RPMI8226 (cell line): ENCODE measurements at places on chromosomes 3 and 15.

GRCh38 chr3:38618343-38618742 is 31.1 kb downstream of the SCN5A start:
- DNase-seq, result no peak

DNA sequence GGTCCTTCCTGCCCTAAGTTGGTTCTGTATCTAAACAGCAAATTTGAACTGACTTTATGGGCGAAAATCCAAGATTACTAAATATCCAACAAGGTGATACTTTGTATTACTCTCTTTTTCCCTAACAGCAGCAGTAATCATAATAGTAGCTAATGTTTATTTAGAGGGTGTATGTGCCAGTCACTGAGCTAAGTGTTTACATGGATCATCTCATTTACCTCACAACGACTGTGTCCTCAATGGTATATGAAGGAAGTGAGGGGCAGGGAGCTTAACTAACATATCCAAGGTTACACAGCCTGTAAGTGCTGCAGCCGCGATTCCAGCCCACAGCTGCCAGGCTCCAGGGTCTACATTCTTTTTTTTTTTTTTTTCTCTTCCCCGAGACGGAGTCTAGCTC is 10.3 kb upstream of the LRRC34 start:
- DNase-seq, result no peak

GRCh38 chr15:61742591-61742990 is 317.7 kb downstream of the VPS13C start:
- DNase-seq, result no peak

DNA sequence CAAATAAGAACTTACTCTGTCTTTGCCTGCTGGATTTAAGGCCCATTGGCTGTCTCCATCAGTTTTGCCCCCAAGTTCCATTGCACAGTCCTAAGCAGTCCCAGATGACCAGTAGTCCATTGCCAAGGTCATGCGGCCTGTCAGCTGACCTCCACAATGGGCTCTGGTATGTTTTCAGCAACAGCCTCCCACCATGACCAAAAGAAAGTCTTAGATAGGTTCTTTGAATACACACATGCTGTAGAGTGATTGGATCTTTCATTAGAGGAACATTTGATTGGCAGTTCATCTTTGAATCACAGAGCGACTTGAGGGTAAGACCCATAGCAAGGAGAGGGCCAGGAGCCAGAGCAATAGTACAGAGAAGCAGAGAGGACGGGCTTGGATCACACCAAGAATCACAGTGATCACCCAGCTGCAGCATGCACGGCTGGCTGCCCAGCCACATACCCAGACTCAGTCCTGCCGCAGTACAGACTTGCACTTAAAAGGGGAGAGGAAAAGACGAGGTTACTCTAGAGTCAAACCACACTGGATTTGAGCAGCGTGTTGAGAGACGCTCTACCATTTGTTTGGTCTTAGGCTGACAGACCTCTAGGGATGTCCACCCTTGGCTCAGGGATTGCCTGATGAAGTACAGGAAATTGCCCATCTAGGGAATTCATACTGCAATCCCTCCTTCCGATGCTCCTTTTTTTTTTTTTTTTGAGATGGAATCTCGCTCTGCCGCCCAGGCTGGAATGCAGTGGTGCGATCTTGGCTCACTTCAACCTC is 50.4 kb downstream of the APH1B start:
- no peak for DNase-seq

DNA sequence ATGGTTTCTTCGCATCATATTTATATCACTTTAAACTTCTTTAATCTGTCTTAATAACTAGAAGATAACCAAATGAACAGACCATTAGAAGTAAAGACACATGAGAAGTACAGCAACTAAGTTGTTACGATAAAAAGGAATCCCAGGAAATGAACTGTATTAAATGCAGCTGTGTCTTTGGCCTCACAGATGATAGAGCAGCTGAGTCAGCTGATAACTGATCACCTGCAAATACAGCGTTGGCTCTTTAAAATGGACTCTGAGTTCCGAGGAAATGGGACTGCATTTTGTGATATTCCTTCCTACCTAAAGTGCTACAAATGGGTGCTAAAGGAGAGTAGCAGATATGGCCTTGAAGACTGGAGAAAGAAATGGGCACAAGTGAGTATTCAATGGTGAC is 121.0 kb upstream of the C15orf61 start:
- DNase-seq, result no peak

- peak; percentile 37 for DNase-seq
Observed at GRCh38 chr3:148075771-148076716, 621.7 kb upstream of the AGTR1 start.

- no peak for DNase-seq
Observed at GRCh38 chr3:13023235-13023970, 49.8 kb downstream of the IQSEC1 start.

- peak; percentile 64 for DNase-seq
Observed at GRCh38 chr3:47225310-47225906, 57.2 kb downstream of the KIF9 start.

DNA sequence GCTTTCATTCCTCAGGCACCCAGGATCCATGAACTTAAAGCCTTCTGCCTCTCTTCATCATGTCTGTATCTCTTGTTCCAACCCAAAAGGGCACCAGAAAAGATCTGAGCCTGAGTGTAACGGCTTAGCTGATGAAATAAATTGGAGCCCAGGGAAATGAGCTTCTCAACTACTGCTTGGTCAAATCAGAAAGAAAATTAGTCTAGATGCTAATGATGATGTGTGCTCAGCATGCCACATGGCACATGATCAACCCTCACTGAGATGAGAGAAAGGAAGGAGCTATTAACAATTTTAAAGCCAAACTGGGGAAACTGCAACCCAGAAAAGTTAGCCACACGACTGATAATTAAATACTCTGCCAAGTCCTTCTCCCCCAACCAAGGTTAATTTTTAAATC is 325.7 kb downstream of the CNTN3 start:
- DNase-seq, result no peak

DNA sequence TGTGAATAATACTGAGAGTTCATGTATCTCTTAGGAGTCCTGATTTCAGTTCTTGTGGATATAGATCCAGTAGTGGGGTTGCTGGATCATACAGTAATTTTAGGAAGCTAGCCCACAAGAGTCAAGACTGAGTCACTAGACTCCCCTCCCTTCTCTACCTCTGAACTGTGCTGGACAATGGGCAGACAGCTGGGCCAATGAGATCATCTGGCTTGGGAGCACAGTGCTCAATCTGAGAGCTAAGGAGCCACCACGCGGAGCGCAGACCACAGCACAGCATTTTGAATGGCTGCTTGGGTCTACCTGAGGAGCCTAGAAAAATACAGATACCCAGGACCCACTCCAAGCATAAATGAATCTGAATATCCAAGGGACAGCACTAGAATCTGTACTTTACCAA is 32.5 kb downstream of the WNT5A start:
- DNase-seq, result no peak

GRCh38 chr15:87672309-87673288 is 583.9 kb downstream of the NTRK3 start:
- DNase-seq, result no peak

DNA sequence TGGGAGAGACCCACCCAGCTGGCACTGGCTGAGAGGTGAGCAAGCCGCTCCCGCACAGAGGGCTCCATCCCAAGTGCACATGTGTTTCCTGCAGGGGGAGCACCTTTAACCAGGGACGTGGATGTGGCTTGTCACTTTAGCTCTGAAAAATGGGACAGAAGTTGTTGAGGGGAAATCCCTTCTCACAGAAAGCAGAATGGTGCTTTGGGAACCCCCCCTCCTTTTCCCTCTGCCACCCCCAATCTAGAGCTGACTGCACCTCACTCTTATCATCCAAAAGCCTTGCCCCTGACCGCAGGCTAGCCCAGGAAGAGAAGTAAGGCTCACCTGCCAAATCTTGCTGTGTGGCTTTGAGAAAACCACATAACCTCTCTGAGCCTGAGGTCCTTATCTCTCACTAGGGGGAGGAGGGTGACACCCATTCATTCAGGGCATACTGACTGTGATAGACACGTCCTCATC is 77.9 kb downstream of the RPN1 start:
- peak; percentile 48 for DNase-seq

DNA sequence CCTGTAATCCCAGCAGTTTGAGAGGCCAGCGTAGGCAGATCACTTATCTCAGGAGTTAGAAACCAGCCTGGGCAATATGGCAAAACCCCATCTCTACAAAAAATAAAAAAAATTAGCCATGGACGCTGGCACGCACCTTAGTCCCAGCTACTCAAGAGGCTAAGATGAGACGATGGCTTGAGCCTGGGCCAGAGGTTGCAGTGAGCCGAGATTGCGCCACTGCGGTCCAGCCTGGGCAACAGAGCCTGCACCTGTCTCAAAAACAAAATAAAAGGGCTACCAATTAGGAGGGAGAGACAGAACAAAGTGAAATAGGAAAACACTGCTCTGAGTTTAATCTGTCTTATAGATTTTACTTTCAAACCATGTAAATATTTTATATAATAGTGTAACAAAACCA is 33.8 kb downstream of the MSL2 start:
- DNase-seq, result no peak

DNA sequence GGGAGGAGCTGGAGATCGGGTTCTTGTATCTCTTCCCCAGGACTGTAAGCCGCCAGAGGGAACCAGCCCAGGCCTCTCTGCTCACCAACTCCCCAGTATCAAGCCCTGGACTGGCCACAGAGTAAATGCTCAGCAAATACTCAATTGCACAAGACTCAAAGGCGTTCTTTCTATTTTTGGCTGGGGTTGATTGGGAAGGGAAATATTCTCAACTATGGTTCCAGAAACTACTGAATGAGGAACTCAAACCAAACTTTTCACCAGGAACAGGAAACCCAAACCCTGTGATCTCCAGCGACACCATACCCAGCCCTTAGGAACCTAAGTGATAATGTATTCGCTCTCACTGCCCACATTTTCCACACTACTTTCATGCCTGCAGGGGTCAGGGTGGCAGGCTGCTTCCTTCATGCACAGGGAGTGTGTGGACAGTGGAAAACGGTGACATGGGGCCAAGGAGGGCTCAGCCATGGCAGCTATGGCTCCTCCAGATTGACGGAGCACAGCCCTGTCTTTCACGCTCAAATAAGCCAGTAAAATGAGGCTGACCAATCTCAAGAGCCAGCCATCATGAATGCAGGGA is 124.7 kb upstream of the RAD18 start:
- DNase-seq, result no peak

- no peak for DNase-seq
Observed at GRCh38 chr3:8653800-8654408, 9.3 kb upstream of the SSUH2 start.

- DNase-seq, result no peak
Observed at GRCh38 chr3:45894015-45894414, 7.7 kb downstream of the CCR9 start.
